CD4-positive, alpha-beta T cell treated with Interleukin-10 for 1 hour (primary cell): ENCODE measurements at places on chromosomes 2 and 18.

- DNase-seq, result no peak
Measured at GRCh38 chr2:128640845-128641360, 322.2 kb upstream of the HS6ST1 start.

DNA sequence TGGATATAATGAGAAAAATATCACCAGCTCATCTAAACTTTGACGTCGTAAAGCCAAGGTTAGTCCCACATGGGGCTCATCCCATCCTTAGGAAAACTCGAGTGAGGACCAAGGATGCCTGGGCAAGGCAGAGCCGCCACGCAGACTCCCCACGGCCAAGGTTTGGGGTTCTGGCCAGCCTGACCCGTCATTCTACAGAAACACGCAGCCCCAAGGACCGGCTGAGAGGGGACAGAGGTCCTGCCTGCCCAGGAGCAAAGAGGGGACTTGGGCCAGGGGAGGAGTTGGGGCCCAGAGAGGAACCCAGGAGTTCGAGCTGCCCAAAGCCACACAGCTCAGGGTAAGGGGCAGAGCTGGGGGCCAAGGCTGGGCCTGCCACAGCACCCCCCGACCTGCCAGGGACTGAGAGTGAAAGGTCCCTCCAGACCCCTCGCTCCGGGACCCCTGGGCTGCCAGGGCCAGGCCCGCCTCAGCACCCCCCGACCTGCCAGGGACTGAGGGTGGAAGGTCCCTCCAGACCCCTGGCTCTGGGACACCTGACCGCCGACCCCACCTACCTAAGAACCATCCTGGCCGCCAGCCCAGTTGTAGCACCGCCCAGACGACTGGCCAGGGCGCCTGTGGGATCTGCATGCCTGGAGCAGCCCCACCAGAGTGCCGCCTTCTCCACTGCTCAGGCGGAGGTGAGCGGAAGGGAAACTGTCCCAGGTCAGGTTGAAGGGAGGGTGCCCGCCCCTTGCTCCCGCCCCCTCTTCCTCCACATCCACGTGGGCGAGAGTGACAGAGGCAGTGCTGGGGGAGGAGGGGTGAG is at the start of gene PDCD1:
TSS of gene PDCD1 (minus strand) at position 689 of the 811 bp plus-strand sequence. CDS start at position 633, 56 bp downstream.
- peak; percentile 74 for DNase-seq

GRCh38 chr18:50871846-50872245 is 7.1 kb upstream of the ME2 start:
- no peak for DNase-seq

DNA sequence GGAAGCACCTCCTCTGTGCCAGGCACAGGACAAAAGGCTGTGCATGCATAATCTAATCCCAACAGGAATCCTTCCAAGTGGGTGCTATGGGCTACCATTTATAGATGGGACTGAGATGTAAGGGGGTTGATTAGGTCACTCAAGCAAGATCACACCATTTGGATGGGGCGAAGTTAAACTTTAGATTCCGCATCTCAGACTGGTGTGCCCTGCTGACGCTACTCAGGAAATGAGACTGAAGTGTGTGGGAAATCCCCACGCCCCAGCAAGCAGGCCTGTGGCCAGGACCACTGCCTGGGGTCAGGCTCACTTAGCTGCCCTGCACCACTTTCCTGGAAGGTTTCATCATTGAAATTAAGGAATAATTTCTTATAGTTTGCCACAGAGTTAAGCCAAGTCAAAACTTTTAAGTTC is 70.5 kb upstream of the PPP1CB start:
- peak; percentile 82 for DNase-seq

DNA sequence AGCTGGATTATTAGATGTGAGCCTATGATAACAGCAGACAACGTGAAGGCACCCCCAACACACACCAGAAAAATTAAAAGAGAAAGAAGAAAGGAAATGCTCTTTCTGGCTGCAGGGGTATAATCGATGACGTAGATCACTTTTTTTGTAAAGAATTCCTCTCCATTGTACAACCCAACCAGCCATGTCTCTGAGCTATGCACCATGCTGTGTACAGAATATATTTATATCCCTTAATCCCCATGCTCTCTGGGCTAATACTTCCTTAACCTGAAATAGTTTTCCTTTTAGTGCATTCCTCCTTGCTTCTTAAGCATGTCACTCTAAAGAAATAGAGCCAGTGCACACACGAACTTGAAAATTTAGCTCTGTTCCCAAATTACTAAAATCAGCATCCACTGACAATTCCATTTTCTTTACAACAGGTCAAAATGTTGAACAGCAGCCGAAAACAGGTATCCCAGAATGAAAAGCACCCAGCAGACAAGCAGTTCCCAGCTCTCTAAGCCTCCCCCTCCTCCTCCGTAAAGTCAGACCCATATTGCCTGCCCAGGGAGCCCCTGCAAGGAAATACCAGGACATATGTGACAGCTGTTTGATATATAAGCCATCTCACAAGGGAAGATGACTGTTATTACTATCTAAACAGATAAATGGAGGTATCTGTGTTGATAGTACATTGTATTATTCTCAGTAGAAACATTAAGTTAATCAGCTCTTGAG is 247.4 kb upstream of the RAB6C start:
- DNase-seq, result no peak

GRCh38 chr2:127400533-127400896 is 12.7 kb upstream of the MAP3K2 start:
- DNase-seq, result no peak

DNA sequence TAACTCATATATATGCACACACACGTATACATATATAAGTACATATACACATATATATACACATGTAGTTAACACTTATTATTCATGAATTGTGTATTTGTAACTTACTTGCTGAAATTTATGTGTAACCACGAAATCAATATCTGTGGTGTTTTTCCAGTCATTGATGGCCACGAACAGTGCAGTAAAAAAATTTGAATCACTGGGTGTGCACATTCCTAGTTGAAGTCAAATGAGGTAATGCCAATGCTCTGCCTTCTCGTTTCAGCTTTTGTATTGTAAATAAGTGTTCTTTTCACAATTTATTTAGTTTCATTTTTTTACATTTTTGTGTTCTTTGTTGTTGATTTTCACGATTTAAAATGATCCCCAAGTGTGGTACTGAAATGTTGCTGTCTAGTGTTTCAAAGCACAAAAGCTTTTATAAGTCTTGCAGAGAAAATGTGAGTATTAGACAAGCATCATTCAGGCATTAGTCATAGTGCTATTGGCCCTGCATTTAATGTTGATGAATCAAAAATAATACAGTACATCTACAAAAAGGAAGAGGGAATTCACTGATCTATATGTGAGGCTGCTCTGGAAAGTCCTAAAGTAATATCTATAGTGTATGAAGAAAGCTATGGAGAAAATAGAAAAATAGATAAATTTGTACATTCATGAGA is 419.0 kb downstream of the DSC3 start:
- no peak for DNase-seq

DNA sequence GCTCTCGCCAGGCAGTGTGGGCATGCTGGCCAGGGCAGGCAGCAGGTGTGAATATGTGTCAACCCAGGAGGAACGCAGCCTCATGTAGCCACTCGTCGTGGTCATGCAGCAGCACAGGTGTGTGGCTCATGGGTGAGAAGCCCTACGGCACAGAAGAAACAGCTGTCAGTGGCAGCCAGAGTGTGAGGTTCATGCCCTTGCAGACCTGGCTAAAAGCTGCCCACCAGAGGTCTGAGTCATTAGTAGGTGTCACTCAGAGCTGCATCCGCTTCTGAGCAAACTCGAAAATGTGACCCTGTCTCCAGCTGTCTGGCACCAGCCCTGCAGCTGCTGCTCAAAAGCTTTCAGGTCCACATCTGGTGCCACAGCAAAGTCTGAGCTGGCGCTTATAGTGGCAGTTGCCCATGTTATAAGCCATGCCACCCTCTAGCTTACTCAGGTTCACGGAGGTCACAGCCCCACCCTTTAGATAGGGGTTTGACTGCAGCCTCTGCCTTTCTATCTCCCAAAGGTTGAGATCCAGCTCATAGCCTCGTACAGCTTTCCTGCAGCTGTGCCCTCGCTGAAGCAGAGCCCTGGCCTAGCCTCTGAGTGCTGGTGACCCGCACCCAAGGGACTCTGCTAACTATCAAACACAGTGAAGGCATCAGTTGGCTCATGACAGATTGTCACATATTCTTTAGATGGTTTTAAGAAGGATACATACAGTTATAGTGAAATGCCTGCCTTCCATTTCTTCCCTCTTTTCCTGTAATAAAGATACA is 195.0 kb downstream of the CCDC102B start:
- no peak for DNase-seq

DNA sequence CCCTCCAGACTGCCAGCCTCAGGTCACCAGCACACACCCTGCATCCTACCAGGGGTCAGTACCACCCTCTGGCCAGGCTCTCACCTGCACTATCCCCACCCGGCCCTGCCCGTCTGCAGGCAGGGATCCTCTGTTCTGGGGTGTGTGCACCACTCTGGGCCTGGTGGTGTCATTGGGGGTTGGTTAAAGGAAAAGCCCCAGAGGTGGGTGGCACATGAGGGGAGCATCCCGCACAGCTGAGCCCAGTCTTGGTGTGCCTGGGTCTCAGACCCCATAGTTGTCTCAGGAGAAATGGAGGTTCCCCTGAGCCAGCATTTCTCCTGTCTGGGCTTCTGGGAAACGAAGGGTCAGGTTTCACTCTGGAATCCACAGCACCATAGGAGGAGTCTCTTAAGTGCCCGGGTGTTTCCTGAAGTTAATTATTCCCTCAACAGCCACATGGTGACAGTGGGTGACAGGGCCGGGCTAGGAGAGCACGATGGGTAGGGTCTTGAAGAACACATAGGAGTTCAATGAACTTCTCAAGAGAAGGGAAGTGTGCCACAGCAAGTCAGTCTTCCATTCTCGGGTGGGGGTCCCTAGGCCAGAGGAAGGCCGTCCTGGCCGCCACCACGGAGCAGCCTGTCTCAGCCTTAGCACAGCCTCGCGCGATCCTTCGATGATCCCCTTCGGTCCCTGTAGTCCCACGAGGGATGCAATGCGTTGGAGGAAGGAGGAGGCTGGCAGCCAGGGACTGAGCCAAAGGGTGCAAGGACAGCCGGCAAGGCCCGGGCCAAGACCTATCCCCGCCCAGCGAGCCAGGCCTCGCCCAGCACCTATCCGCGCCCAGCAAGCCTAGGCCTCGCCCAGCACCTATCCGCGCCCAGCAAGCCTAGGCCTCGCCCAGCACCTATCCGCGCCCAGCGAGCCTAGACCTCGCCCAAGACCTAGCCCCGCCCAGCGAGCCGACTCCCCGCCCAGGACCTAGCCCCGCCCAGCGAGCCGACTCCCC is 1.1 kb upstream of the FARP2 start:
- peak; percentile 85 for DNase-seq

- no peak for DNase-seq
Measured at GRCh38 chr18:79834834-79835233, 37.1 kb downstream of the KCNG2 start.

DNA sequence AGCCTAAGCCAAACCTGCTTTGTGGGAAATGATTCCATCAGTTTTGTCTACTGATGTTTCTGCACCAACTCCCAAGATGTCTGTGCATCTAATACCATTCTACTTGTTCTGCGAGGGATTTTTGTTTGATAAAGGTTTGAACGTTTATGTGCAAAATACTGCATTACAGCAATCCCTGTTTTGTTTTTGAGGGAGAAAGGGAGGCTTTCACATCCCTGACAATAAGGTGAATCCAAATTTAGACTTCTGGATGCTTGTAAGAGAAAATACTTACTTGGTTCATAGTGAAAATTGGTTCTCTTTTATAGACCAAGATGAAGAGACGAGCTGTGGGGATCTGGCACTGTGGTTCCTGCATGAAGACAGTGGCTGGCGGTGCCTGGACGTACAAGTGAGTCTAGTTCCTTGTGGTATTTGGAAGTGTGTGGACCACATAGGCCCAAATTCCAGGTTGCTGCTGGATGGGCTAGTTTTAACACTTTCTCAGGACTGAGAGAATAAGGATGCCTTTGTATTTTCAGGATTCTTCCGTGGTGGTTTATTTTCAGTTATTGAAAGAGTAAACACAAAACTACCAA is 1.1 kb downstream of the RPL37A start:
- no peak for DNase-seq

DNA sequence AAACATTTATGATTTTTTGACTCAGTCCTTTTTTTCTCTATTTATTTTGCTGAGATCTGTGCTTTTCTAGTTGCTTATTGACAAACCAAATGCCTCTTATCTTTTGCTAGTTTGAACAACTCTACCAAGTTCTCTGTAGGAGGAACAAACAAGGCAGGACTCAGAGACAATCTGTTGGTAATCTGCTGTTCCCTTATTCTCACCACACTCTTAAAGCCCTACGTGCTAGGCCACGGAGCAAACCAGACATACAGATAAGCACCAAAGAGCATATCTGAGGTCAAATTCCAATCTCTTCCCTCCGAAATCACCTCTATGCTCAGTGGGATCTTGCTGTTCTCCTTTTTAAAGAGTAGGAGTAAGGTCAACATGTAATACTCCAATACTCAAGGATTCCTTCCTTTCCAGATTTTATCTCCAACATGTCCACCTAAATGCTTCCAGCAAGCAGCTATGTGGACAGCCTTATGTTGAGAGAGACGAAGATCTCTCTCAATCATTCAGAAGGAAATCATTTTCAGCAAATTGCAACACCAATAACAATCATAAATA is 18.4 kb downstream of the FN1 start:
- DNase-seq, result no peak

DNA sequence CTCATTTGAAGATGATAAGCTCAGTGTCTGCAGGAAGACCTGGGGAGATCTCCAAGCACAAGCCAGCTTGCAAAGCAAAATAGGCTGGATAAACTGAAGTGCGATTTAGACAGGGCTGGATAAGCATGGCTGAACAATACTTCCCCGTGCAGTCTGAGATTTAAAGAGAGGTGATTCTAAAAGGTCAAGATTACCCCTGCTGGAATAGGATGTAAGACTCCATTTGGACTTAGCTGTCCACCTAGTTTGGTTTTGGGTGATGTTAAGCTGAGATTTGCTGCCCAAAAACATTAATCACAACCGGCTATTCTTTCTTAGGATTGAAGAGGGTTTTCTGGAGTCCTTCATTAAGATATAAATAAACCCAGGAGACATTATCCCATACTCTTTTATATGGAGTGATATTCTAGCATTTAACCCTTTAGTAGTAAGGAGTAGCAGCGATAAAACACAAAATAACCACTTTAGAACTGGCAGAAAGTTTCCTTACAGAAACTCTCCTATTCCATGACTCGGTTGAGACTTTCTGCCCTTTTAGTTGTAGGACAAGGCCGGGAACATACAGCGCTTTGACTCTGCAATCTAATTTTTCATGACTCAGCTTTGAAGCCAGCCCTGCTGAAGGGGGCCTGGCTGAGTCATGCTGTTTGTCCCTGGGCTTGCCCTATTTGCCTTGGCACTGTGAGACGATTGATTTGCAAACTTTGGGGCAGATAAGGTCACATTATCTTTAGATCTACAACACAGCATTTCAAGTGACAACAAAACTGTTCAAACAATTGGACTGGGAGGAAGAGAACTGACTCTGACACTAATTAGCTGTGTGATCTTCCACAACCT is 238.2 kb downstream of the GCA start:
- no peak for DNase-seq
